ENCODE measurements at places on chromosomes 16 and 17.
A peak's percentile ranks its signal among the peaks of the same experiment; 100 is the strongest.

GRCh38 chr17:31788956-31789355, 70.1 kb downstream of the COPRS start:
- DNase-seq, result no peak

DNA sequence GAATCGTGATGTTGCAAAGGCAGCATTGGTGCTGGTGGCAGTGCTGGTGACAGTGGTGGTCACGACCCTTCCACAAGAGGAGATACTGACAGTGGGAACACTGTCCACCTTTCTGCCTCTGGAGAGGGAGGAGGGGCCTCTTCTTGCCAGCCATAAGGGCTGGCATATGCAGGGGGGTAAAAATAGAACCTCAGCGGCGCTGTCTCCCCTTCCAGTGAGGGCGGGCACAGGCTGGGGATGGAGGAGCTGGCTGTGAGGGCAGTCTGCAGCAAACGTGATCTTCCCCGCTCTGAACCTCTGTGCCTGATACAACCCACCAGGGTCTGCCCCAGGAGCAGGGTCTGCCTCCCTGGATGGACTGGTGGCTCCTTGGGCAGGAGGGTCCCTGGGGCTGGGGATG, 3.4 kb downstream of the RAP1GAP2 start:
- DNase-seq, result peak; percentile 75

DNA sequence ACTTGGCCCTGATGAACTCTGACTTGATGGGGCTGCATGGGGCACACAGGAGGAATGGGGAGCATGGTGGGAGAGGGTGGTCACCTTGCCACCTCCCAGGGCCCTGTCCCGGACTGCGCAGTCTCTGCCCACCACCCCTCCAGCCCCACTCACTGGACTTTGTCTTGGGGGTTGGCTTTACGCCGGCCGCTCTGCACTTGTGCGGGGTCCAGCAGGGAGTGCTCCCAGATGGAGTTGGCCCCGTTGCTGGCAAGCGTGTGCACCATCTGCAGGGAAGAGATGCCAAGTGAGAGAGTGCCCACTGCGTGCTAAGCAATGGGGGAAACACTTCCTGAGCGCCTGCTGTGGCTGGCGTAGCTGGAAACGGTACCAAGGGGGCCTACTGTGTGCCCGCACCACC, 6.7 kb downstream of the GIT1 start:
- peak; percentile 87 for DNase-seq

GRCh38 chr17:8503807-8504206, 68.1 kb downstream of the NDEL1 start:
- peak; percentile 58 for DNase-seq

- DNase-seq, result no peak
Observed at GRCh38 chr16:4519274-4520058, 19.1 kb downstream of the CDIP1 start.

- no peak for DNase-seq
Observed at GRCh38 chr16:83185902-83186301, 559.1 kb downstream of the CDH13 start.

DNA sequence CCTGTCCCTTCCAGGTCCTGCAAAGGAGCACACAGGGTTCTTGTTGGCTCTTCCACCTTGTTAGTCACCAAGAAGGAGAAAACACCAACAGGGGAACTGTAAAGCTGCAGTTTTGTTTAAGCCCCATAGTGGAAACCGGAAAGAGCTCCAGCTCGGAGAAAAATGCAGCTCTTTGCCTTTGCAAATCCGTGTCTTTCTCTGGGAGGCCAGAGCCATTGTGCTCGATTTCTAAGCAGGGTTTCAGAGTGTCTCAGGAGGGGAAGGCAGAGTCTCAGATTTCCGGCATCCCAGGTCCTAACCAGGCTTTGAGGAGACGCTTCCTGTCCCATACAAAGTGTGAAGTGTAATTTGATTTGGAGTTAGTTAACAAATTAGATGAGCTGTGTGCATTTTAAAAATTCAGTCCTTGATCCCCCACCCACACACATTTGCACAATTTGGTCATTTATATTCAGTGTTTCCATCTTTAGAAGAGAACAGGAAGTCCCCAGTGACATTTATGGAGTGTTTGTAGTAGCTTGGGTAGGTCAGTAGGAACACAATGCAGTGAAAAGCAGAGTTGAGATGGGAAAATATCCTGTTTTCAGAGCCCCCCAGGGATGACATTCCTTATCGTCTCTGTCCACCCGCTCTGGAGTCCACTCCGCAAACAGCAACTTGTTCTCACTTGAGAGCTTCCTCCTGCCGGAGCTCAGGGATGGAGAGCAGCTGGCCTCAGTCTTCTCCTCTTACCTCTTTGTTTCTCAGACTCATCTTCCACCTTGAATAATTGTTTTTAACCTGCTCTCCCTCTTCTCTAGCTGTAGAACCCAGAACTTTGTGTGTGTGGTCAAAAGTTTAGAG, 331.9 kb downstream of the SEC14L1 start:
- peak; percentile 63 for DNase-seq

- no peak for DNase-seq
Observed at GRCh38 chr16:77888871-77889270, 100.5 kb downstream of the VAT1L start.

GRCh38 chr16:27446721-27447120, 44.7 kb downstream of the IL21R start:
- DNase-seq, result no peak

GRCh38 chr16:28188085-28188916, 23.5 kb downstream of the XPO6 start:
- DNase-seq, result no peak

GRCh38 chr17:83190004-83190385, 110.6 kb downstream of the METRNL start:
- no peak for DNase-seq

DNA sequence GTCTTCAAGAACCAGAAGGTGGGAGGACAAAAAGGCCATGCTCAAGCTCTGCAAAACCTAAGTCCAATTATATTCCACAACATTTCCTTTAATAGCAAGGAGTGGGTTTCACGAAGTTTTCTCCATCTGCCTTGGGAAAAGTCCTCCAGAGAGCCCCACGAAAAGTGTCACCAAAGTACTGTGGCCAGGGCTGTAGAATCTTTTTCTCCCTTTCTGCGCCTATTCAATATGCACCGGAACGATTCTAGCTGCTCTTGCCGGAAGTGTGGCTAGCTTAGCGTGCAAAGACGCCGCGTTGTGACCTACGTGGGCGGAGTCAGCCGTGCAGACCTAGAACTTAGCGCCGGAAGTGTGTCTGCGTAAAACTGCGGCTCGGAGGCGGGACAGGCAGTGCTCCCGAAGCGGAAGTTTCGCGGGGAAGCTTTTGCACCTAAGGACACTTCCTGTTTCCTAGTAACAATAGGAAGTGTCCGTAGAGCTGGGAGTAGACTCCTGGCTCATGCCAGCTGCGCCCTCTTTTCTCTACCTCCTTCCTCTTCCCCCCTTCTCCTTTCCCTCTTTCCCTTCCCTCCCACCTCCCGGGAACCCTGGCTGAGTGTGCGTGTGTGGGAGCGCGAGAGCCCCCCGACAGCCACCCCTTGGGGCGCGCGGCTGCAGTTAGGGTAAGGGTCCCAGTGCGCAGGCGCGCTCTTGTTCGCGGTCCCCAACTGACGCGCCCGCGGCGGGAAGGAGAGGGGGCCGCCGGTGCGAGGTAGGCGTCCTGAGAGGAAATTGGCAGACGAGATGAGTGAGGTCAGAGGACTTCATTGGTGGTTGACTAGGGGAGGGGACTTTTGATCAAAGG, at the start of the genes ZNF646 and ZNF668:
Gene ZNF646 (plus strand): TSS at position 453 of the 844 bp plus-strand sequence. CDS start 1,903 bp downstream, outside the sequence.
Gene ZNF668 (minus strand): TSS at position 271 of the 844 bp plus-strand sequence. CDS start 9,781 bp downstream, outside the sequence.
- DNase-seq, result peak; percentile 100

GRCh38 chr17:39638317-39638716, 1.4 kb downstream of the STARD3 start:
- no peak for DNase-seq

DNA sequence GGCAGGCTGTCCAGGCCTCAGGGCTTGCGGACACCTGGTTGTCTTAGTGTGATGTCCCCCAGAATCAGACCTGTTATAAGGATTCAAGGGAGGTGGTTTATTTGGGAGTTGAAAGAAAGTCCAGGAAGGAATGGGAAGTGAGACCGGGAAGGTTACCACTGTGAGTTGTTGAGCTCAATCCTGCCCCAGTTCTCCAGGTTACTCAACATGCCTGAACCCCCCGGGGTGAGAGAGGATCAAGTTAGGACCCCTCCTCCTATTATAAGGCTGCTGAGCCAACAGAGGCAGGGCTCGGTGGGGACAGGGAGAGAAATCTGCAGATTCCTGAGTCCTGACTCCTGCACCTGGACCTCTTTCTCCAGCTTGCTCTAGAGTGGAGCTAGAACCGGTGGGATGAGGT, 86.4 kb downstream of the MRM1 start:
- DNase-seq, result no peak

DNA sequence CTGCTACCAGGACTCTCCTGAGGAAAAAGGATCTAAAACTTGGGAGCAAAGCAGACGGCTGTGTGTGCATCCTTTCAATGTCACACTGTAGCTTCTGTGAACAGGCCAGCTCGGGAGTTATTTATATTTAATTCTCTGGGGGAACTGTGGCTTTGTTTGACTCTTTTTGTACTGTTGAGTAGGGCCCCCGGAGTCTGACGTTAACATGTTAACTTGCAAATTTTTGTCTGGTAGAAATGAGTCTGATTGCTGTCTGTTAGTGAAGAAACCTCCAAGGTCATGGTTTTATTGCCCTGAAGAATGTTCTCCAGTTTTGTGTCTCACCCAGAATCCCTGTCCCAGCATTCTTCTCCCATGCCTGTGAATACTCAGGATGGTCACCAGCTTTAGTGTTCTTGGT, 14.2 kb upstream of the KCNG4 start:
- DNase-seq, result no peak

DNA sequence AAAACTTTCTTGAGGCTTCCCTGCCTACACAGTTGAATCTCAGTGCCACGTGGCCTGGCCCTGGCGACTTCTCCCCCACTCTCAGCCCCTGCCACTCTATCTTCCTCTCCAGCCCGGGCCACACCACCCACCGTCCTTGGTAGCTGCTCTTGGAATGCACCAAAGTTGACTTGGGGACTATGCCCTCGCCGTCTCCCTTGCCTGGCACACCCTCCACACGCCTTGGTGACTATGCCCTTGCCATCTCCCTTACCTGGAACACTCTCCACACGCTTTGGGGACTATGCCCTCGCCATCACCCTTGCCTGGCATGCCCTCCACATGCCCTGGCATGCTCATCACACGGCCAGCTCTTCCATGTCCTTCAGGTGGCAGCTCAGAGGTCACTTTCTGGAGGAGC, 15.5 kb upstream of the TVP23A start:
- DNase-seq, result no peak

- DNase-seq, result peak; percentile 38
Observed at GRCh38 chr17:7673239-7673638, 14.1 kb downstream of the TP53 start.

GRCh38 chr17:70517816-70518215, 348.5 kb downstream of the KCNJ2 start:
- DNase-seq, result no peak

DNA sequence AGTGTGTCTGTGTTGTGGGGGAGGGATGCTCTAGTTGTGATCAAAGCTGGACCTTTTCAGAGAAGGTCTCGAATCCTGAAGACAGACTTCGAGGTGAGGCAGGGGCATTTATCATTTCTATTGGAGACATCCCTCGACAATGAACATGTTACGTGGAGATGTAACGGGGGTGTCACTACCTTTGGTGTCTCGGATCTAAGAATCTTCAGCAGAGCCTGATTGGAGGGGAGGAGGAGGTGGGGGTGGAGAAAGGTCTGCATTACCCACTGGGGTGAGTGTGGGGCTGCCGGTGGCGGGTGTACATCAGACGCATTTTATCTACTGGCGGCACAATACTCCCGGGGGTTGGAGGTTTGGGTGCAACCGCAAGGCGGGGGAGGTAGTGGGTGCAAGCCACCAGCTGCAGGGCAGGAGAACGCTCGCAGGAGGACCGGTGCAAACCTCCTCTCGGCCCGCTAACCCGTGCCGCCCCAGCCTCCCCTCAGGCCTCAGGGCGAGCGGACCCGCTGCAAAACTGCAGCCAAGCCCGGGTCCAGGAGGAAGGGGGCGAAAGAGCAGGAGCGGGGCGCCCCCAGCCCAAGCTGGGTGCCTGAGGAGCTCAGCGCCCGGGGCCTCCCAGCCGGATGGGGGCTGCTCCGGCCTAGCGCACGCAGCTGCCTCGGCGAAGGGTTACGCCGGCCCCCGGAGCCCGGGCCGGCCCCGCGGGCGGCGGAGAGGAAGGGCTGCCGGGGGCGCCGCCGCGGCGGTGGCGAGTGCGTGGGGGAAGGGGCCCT, 735 bp downstream of the ZNF652 start:
- peak; percentile 53 for DNase-seq

DNA sequence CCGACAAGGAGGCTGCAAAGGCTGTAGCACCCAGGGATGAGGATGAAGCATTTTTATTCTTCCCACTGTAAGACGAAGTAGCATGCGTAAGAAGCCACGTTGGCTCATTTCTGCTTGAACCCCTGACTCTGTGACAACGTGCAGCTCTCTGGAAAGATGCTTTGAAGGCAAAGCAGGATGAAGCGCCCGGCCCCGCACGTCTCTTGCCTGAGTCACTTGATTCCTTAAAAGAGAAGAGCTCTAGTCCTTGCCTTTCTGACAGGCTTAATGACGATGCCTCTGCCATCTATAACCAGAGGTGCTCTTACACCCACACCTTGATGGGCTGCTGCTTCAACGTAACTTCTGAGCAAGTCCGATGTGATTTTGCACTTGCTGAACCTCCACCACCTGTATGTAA, 76.7 kb upstream of the MED9 start:
- no peak for DNase-seq

DNA sequence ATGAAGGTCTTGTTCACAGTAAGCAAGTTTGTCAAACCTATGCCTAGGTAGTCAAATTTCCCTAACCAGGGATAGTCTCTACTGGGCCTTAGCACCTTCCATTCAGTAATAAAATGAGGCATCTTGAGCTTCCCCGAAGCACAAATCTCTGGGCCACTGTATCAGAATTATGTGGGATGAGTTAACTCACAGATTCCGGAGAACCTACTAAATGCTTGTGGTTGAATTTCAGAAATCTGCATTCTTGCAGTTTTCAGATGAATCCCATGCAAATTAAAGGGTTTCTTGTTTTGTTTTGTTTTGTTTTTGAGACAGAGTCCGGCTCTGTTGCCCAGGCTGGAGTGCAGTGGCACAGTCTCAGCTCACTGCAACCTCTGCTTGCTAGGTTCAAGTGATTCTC, 478.8 kb upstream of the HSBP1 start:
- no peak for DNase-seq

DNA sequence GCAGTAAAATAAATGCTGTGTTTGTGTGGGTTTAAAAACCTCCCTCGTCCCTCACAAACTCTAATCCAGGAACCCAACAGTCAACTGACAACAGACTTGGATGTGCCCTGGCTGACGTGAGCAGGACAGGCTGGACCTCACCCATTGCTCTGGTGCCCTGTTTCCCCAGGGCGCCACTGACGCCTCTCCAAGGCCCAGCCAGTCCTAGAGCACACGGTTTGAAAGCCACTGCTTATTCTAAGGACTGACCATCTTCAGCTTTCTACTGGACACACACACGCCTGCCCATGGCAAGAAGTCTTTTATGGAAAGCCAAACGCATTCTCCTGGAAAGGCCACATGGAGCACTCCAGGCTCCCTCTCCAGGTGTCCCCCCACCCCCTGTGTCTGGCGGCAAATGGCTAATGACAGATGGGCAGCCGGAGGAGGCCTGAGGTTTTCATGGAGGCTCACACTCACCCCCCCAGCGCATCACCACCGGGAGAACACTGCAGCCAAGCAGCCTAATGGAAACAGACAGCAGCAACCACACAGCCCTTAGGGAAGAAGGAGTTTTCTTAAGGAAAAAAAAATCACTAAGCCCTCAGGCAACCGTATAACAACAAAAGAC, 319.2 kb downstream of the SOX9 start:
- peak; percentile 54 for DNase-seq

Measured in cerebellar cortex (tissue), 1 donor.